ENCODE measurements at places on chromosomes 12 and 14.
A peak's percentile ranks its signal among the peaks of the same experiment; 100 is the strongest.

DNA sequence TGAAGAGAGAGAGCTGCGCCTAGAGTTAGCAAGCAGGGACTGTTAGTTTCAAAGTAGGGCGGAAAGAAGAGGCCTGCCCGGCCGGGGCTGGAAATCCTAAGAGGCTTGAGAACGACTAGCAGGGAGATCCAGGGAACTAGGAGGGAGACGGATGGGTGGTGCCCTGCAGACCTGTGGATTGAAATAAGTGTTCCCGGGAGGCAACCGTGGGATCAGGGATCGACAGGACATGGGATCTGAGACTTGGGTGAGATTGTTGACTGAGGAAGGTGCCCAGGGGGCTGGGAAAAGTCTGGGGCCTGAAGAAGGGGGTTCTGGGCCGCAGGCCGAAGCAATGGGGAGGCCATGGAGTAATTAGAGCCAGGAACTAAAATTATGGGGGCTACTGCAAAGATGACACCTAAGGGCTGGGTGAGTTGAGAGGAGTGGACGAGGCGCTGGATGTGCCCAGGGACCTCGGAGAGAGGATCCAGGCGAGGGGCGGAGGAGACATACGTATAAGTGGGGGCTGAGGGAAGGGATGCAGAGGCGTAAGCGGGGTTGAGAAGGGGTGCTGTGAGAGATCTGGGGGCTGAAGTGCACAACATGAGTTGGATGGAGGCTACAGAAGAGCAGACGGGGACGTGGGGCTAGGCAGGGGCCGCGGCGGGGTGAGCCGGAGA is 635 bp downstream of the LTA4H start:
- DNase-seq: no peak

- no peak for DNase-seq
Observed at GRCh38 chr14:43778937-43779639, 728.0 kb downstream of the FSCB start.

GRCh38 chr12:50073712-50074111 is 11.4 kb upstream of the SMARCD1 start:
- no peak for DNase-seq

DNA sequence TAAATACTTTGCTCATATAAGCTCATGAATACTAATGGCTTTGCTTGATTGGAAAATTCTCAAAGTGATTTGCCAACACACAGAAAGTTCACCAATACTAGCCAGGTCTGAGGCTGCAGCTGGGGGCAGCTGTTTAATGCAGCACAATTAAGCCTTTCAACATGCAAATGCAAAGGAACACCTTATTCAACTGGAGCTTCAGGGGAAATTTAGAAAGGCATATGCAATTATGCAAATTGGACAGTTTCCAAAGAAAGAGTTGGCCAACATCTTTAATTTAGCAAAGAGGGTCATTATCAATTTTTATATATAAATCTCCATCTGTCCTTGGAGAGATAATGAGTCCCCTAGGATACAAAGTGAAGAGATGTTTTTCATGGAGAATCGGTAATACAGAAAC is 40.2 kb upstream of the OTOGL start:
- no peak for DNase-seq

DNA sequence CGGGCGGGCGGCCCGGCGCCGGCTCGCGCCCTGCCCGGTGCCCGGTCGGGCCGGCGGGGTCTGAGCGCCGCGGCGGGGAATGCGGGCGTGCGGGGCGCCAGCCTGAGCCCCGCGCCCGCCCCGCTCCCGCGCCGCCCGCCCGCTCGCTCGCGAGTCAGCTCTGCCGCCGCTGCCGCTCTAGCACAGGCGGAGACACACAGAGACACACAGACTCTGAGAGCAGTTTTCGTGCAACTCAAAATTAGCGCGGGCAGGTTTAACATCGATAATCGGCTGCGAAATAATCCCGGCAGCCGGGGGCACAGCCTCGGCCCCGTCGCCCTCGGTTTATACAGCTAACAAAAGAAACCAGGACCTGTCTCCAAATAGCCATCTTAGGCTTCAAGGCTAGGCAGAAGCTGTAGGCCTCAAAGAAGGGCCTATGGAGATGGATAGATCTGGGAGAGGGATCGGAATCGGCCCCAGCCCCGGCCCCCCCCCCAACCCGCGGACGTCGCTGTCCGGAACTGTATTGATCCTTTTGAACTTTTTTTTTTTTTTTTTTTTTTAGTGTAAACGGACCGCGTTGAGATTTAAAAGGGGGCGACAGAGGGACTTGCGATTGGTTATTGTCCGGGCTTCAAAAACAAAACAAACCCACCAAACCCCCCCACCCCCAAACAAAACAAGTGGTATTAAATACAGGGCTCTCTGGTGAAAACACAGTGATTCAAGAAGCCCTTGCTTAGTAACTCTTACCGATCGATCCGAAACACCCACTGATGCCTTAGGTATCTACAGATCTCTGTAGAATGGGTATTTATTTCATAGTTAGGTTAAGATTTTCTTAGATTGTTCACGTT is 1.1 kb downstream of the ARID2 start:
- DNase-seq: peak; percentile 54

- DNase-seq: no peak
Observed at GRCh38 chr12:47216150-47216677, 136.5 kb upstream of the AMIGO2 start.

- DNase-seq: no peak
Observed at GRCh38 chr12:113874999-113875561, 91.0 kb downstream of the RBM19 start.

- no peak for DNase-seq
Observed at GRCh38 chr12:92341065-92341668, 195.5 kb upstream of the BTG1 start.

DNA sequence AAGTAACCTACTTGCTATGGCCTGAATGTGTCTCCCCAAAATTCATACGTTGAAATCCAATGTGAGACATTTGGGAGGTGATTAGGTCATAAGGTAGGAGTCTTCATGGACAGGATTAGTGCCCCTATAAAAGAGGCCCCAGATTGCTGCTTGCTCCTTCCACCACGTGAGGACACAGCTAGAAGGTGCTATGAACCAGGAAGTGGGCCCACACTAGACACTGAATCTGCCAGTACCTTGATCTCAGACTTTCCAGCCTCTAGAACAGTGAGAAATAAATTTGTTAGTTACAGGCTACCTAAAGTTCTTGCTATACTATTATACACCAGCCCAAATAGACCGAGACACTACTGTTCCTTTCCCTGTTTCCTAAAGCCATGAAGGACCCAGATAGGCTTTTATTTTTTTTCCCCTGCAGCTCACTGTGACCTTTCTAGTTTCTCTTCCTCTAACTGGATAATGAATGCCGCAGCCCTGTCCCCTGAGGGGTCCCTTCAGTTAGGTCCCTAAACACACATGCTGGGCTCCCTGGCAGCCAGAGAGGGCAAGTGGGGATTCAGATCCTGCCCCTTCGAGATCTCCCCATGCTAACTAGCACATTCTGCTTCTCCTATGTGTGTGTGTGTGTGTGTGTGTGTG is 19.3 kb downstream of the SLC25A3 start:
- no peak for DNase-seq

DNA sequence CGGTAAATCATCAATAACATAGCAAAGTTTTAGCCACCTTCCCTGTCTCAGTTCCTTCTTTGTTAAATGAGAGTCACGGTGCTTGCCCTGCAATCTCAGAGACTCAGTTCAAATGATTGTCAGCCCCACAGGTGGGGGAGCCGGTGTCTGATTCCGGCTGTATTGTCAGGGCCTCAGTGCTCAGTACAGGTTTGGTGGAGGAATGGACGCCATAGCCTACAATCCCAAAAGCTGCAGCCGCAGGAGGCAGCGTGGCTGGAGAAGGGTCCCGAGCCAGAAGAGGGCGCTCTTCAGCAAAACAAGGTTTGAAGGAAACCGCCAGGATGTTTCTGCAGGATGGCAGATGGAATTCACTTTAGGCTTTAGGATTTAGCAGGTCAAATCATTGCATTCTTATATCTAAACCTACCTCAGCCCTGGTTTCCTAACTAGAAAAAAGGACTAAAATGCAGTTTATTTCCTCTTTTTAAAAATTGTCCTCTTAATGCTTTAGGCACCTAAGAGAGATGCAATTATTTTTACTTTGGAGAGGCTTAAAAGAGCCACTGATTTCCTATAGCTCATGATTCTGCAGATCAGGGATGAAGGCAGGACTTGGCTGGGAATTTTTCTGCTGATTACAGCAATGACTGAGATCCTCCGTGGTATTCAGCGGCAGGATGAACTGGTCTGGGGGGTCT is 29.2 kb downstream of the FOS start:
- peak; percentile 40 for DNase-seq

GRCh38 chr12:109087250-109087649 is 6.0 kb downstream of the ALKBH2 start:
- DNase-seq: no peak

DNA sequence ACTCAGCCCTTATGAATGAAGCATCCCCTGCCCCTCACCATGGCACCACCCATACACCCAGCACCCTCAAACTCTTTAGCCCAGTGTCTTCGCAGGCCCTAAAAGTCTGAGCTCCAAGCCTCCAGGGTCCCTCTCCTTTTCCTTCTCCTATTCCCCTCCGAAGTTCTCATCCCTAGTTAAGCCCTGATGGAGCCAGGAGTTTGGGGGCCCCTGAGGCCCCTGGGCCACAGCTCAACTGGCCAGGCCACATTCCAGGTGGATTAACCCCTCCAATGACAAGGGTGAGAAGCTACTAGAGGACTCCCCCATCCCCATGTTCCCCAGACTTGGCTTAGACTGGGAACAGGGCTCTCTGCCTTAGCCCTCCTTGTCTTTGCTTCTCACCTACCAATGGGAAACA is 2.6 kb downstream of the RARG start:
- DNase-seq: no peak

DNA sequence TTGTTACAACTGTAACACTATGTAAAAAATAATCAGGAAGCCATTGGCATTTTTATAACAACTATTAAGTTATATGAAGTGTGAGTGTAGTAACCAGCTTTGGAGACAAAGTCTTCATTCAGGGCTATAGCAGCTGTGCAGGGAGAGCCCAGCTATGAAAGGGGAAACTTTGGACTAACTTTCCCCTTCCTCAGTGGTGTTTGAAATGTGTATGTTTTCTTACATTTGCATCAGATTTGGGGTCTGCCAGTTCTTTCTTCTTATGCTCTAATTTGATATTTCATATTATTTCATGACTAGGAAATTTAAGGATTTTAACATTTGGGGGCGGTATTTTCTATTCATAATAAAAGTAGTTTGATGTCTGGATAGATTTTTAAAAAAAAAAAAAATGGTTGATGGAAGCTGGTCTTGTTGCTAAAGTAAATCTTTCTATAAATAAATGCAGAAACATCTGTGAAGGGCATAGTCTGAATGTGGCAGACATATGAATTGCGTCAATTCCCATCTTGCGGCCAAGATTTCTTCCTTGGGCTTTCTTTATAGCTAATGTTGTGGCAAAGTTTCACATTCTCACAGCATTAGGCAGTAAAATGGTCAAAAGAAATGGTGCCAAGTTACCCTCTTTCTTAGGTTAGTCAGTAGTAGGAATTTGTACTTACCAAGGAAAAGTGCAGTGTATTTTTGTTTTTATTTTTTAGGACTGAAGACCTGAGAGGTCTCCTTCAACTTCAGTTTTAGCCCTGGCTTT is 35.6 kb downstream of the RASSF8 start:
- DNase-seq: no peak
